ENCODE measurements at places on chromosomes 13 and 19.

DNA sequence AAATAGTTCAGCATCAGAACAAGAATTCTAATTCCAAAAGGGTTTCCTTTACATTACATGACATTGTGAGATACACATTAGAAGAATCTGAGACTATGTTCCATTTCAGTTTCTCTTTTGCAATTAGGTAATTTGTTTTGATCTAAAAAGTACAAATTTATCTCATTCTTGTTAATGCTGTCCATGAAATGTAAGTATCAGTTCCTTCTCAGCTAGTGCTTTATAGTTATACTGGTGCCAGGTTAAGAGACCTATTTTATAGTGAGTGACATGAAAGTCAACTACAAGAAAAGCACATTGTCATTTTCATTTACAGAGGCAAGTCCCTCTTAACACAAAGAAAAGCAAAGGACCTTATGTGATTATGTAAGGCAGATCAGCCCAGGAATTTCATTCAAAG, 43.9 kb downstream of the RCBTB2 start:
- no peak for DNase-seq

DNA sequence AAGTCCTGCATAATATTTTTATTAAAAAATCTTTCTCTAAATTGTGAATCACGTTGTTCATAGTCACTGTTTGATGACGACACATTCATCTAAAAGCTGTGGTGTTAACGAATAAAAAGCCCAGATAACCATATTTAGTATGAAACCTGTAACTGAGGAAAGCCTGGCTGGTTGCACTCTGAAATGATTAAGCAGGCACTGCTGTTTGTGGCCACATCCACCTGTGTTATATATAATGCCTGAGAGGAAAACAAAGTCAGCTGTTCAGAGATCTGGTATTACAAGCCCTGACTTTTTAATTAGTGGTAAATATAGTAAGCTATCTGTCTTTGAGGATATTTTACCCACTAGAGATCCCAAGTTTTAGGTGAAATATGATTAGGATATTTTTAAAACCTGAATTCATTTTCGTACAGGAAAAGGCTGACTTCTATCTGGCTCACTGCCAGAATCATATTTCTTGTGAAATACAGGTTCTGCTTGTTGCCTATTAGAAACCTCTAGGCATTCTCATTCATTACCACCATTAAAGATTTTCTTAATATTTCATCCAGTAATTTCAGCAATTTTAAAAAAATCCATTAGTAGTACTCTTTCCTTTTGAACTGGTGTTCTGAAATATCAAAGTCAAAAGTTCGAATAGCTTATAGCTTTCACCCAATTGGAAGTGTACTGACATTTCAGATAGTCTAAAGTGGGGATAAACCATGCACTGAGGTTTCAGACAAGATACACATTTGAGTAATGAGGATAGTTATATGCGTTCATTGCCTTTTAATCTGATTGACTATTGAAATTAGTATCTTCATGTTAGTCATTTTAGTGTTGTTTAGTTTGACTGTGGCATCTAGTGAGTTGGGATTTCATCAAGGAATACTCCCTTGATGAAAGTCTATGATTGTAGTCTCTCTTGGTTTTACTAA, 79.7 kb downstream of the LMO7 start:
- DNase-seq, result no peak

GRCh38 chr13:62635161-62635560, 1219.5 kb upstream of the PCDH20 start:
- DNase-seq, result no peak

DNA sequence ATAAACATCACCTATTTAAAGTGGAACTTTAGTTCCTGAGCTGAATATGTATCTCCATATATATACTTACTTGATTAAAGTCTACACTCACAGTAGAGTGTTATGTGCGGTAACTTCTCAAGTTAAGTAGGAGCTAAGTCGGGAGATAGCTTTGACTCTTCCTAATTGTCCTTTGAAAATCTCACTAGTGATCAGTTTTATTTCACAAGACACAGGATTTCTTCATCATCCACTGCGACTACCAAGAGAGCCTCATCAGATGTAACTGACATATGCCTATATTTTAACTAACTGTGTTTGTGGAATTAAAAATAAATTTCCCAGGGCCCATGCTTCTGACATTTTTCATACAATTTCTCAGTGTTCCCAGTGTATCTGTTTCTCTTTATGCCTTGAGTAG, 1664.0 kb downstream of the EFNB2 start:
- DNase-seq, result no peak

DNA sequence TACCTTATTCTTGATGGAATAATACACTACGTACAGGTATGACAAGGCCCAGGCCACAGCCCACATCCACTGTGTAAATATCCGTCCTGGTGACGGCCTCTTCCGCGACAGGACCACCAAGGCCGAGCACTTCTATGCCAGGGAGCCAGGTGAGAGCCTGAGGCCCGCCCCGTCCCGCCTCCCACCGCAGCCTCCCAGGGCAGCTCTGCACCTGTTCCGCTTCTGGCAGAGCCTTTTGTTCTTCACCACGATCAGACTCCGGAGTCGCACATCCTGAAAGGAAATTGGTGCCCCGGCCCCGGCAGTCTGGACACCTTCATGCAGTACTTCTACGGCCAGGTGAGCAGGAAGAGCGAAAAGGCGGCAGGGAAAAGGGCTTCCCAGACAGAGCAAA, 10.6 kb upstream of the ZNF358 start:
- no peak for DNase-seq

- DNase-seq, result peak; percentile 40
Measured at GRCh38 chr13:29496241-29496712, 99.2 kb downstream of the SLC7A1 start.

- DNase-seq, result no peak
Measured at GRCh38 chr13:104357672-104358354, 1291.6 kb upstream of the SLC10A2 start.

All from pons (tissue), 1 donor.